ENCODE measurements at places on chromosomes 11 and 22. TPM values are rescaled to one million over a fixed set of nuclear protein-coding genes. Genes with fewer than 3 reads are reported as not detected.
A peak's percentile ranks its signal among the peaks of the same experiment; 100 is the strongest.

Gene SRRD
- total RNA-seq: 16.3 TPM

GRCh38 chr11:61695917-61696316 is 15.7 kb downstream of the DAGLA start:
- peak; percentile 91 for DNase-seq

Gene SELENOH
- total RNA-seq: 66.3 TPM

DNA sequence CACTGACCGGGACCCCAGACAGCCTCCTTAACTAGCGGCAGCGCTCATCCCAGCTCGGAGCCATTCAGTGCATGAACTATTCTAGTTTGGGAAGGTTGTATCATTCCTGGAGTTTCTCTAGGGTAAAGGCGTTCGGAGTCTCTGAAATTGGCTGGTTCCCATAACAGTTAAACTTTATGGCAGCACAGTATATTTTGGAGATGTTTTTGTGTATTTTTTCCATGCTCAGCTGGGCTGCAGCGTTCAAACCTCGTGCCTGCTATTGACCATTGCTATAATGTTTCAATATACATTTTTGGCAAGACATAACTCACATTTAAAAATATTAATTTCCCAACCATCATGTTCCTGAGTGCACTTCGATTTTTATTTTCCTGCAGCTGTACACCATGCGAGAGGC is 169.7 kb downstream of the ST3GAL4 start:
- no peak for DNase-seq

DNA sequence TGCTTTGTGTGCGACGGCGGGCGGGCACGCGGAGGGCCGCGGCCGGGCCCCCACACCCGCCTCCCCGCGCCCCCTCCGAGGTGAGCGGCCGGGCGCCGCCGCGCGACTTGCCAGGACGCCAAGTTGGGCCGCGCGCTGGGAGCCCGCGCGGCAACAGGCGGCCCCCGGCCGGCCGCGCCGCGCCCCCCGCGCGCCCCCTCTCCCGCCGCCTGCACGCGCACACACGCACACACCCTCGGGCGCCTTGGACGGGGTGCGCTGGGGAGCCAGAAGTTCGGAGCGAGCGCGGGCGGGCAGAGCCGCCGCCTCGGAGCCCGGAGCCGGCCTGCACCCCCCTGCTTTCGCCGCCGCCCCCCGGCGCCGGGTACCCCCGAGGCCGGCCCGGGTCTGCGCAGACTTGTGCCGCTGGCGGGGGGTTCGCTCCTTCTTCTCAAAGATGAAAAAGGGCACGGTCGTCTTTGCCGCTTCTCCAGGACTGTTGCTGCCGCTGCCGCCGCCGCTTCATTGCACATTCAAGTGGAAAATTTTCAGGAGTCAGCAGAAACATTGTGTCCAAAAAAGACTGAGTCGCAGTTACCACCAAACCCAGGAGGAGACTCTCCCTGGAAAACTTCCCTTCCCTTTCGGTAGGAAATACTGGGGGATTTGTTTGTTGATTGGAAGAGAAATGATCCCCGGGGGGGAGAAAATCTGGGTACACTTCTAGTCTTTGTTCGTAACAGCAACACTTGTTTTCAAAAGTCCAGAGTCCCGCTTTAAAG is 895 bp downstream of the TEAD1 start:
- DNase-seq: peak; percentile 70

GRCh38 chr11:90134478-90135003 is at the start of gene NAALAD2:
NAALAD2 (plus strand) TSS chr11:90134663; CDS start chr11:90134759, 96 bp downstream.
- peak; percentile 79 for DNase-seq

DNA sequence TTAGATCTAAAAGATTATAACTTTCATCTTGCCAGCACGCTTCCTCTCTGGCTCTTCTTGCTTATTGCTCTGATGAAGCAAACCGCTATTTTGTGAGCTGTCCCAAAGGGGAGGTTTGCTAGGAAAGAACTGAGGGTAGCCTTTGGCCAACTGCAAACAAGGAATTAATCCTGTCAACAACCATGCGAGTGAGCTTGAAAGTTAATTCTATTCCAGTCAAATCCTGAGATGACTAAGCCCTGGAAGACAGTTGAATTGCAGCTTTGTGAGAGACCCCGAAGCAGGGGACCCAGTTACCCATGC is 10.3 kb upstream of the RNF141 start:
- no peak for DNase-seq

DNA sequence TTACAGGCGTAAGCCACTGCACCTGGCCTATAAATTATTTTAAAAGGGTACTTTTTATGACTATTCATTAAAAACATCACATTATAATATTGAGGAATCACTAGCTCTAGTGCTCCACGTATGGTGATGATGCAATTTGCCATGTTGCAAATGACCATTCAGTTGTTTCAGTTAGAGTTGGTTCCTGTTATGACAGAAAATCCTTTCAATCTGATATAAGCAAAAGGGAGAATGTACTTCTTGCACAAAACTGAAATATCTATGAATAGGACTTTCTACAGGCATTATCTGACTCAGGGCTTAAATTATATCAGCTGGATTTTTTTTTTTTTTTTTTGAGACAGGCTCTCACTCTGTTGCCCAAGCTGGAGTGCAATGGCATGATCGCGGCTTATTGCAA is 45.6 kb upstream of the RRM1 start:
- DNase-seq: no peak

Gene AQP11
- total RNA-seq: 0.76 TPM
